MCF 10A (cell line): ENCODE measurements at places on chromosomes 11 and 22. TPM values are rescaled to one million over a fixed set of nuclear protein-coding genes. Genes with fewer than 3 reads are reported as not detected.

GRCh38 chr11:28464252-28464867 lies 356.2 kb downstream of the METTL15 start:
- peaks cover 13% of the 10 kb centered on the region for H3K4me1 ChIP-seq
- no peaks in the 10 kb centered on the region for H3K36me3 ChIP-seq
- no peak overlapping the region for H3K4me3 ChIP-seq
- no peaks in the 10 kb centered on the region for H3K27me3 ChIP-seq
- DNase-seq: no peak
- no peak overlapping the region for H3K27ac ChIP-seq

The GPHA2 gene
- total RNA-seq: not detected in 2 replicates

The AP2A2 gene
- 70.5 and 70.6 TPM in 2 replicates for total RNA-seq

GRCh38 chr11:32893093-32893342 lies 407 bp downstream of the QSER1 start:
- no peaks in the 10 kb centered on the region for H3K27me3 ChIP-seq
- H3K4me1 ChIP-seq: peaks cover 22% of the 10 kb centered on the region
- H3K36me3 ChIP-seq: peaks cover 19% of the 10 kb centered on the region
- H3K27ac ChIP-seq: peak overlapping the region; percentile 89

DNA sequence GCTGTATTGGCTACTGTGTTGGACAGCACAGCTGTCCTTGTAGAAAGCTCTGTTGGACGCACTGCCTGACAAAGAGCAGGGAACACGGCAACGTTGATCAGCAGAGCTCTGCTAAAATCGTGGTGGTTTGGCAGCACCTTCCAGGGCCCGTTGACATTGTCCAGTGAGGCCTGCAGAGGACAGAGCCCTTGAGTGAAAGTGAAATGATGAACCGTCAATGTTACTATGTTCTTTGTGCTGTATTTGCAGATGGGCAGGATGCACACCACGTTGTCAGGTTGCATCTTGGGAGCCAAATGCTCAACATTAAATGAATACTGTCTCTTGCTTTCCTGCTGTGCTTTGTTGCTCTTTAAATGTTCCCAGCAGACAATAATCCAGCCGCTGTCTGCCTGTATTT lies 69.7 kb downstream of the NELL1 start:
- no peaks in the 10 kb centered on the region for H3K27me3 ChIP-seq
- no peak overlapping the region for H3K4me3 ChIP-seq
- no peaks in the 10 kb centered on the region for H3K4me1 ChIP-seq
- no peak for DNase-seq
- no peak overlapping the region for H3K27ac ChIP-seq
- H3K36me3 ChIP-seq: no peaks in the 10 kb centered on the region

DNA sequence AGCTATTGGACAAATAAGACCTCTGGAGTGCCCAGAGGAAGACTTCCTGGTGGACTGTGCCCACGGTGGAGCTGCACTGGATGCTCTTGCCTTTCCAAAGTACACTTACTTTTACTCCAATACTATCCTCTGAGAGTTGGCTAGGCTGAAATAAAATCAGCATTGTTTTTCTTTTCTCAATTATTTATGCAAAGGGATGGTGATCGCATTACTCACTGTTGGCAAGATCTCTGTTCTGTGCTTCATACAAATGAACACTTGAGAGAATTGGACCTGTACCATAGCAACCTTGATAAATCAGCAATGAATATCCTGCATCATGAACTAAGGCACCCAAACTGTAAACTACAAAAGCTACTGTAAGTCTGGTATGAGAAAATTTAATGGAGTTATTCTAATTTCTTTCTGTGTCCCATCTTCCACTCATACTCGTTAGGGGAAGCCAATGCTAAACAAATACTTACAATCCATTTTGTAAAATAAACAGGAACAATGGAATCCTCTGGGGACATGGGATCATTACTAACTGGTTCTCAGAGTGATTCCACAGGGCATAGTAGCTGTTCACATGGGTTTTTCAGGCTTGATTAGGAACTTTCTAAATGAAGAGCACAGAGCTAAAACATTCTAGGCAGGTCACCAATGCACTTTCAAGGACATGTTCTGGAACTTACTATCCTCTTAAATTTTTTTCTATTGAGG lies 26.3 kb downstream of the NLRP14 start:
- no peak overlapping the region for H3K27ac ChIP-seq
- H3K27me3 ChIP-seq: no peaks in the 10 kb centered on the region
- H3K36me3 ChIP-seq: no peaks in the 10 kb centered on the region
- peak; percentile 3 for DNase-seq
- no peaks in the 10 kb centered on the region for H3K4me1 ChIP-seq

GRCh38 chr11:83249445-83249844 lies 36.7 kb downstream of the CCDC90B start:
- H3K4me1 ChIP-seq: no peaks in the 10 kb centered on the region
- DNase-seq: no peak
- H3K36me3 ChIP-seq: no peaks in the 10 kb centered on the region

GRCh38 chr11:8784954-8785353 lies 102.4 kb downstream of the RPL27A start:
- no peak for DNase-seq
- H3K27me3 ChIP-seq: no peaks in the 10 kb centered on the region
- H3K36me3 ChIP-seq: no peaks in the 10 kb centered on the region
- H3K4me3 ChIP-seq: no peak overlapping the region
- no peak overlapping the region for H3K27ac ChIP-seq

GRCh38 chr11:8997451-8997850 lies 6.3 kb downstream of the NRIP3 start:
- peaks cover 7% of the 10 kb centered on the region for H3K4me1 ChIP-seq
- no peak overlapping the region for H3K4me3 ChIP-seq
- H3K27ac ChIP-seq: no peak overlapping the region
- H3K36me3 ChIP-seq: no peaks in the 10 kb centered on the region
- DNase-seq: no peak

The TRIM3 gene
- total RNA-seq: 7.3 and 7.4 TPM in 2 replicates

DNA sequence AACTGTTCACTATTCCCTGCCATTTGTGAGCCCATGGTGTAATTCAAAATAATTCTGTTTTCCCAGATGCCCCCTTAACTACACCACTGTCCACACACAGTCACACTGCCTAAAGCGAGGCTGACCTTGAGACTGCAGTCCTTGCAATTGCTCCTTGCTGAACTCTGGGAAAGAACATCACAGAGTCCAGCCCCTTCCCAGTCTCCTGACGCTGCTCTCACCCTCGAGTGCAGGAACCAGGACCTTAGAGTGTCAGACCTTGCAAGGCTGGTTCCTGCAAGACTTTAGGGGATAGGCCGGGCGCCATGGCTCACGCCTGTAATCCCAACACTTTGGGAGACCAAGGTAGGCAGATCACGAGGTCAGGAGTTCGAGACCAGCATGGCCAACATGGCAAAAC lies 33.6 kb downstream of the AHNAK start:
- H3K4me1 ChIP-seq: peaks cover 8% of the 10 kb centered on the region
- peak overlapping the region; percentile 29 for H3K27ac ChIP-seq
- H3K36me3 ChIP-seq: peaks cover 37% of the 10 kb centered on the region
- H3K27me3 ChIP-seq: no peaks in the 10 kb centered on the region
- no peak overlapping the region for H3K4me3 ChIP-seq

The JHY gene
- total RNA-seq: 3.0 and 5.2 TPM in 2 replicates

- peaks cover 6% of the 10 kb centered on the region for H3K36me3 ChIP-seq
- no peaks in the 10 kb centered on the region for H3K27me3 ChIP-seq
- DNase-seq: peak; percentile 65
Measured at GRCh38 chr11:46352063-46352841, 5.0 kb downstream of the DGKZ start.

- peaks cover 16% of the 10 kb centered on the region for H3K36me3 ChIP-seq
- H3K27me3 ChIP-seq: no peaks in the 10 kb centered on the region
Measured at GRCh38 chr11:67274768-67275605, 8.7 kb downstream of the GRK2 start.

GRCh38 chr22:22103078-22103875 lies 120.7 kb upstream of the TOP3B start:
- H3K27me3 ChIP-seq: no peaks in the 10 kb centered on the region
- no peaks in the 10 kb centered on the region for H3K36me3 ChIP-seq
- H3K4me3 ChIP-seq: no peak overlapping the region
- H3K27ac ChIP-seq: no peak overlapping the region
- no peaks in the 10 kb centered on the region for H3K4me1 ChIP-seq
- peak; percentile 20 for DNase-seq

The MFRP gene
- total RNA-seq: not detected in 2 replicates

The DBX1 gene
- total RNA-seq: not detected in 2 replicates

DNA sequence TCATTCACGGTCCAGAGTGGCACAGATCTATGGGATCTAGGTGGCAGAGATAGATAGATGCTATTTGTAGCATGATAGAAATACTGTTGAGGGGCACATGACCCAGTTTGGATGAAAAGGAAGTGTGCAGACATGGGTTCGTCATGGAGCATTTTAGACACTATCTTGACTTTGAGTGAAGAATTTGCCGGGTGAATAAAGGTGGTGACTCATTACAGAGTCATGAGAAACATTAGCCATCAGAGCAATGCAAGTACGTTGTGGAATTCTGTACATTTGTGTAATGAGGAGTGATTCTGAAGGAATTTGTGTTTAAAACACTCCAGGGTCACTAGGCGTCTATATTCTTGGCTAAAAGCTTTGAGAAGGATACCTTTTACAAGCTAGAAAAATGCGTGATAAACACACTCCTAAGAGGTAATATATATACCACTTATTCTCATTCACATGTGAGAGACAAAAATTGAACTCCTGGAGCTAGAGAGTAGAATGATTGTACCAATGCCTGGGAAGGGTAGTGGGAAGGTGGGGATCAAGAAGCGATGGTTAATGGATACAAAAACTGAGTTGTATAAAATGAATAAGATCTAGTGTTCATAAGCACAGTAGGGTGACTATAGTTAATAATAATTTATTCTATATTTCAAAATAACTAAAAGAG lies 593.7 kb upstream of the LUZP2 start:
- H3K36me3 ChIP-seq: no peaks in the 10 kb centered on the region
- H3K4me1 ChIP-seq: peaks cover 22% of the 10 kb centered on the region
- peak; percentile 65 for DNase-seq
- no peaks in the 10 kb centered on the region for H3K27me3 ChIP-seq
- H3K27ac ChIP-seq: peak overlapping the region; percentile 59
- H3K4me3 ChIP-seq: peak overlapping the region; percentile 20

DNA sequence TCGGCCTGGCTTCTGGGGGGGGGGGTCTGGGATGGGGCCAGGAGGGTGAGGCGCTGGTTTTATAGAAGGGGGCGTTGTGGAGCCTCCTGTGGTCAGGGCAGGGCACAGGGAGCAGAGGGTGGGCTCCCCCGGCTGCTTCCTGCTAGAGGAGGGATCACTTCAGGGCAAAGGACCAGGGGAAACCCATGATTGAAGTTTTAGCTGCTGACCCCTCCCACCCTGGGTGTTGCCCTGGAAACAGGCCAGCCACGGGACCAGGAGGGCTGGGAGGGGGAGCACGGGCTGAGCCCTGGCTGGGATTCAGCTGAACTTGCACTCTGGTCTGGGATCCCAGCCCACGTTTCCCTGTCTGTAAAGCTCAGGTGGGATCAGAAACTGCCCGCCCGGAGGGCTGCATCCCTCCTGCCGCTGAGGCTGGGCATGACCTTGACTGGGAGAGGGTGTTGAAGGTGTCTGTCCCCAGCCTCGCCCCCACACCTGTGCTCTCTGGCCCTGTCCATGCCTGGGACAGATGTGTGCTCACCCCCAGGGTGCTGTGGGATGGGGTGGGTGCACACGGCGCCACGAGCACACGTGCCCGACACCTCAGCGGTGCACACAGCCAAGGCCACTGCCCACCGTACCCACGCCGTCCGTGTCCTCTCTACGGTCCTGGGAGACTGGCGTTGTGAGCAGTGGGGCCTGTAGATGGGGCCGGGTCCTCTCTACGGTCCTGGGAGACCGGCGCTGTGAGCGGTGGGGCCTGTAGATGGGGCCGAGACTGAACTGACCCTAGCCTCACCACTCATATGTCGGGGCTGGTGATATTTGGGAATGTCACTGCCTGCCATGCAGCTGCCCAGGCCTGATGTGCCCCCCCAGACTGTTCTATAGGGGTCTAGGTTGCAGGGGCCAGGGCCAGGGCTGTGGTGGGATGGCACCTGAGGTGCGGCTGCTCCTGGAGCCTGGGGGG lies 2.3 kb downstream of the TSPAN4 start:
- no peaks in the 10 kb centered on the region for H3K27me3 ChIP-seq
- DNase-seq: peak; percentile 93
- peak overlapping the region; percentile 90 for H3K27ac ChIP-seq
- peaks cover 24% of the 10 kb centered on the region for H3K4me1 ChIP-seq

GRCh38 chr11:129458756-129459535 lies 83.3 kb downstream of the BARX2 start:
- H3K4me1 ChIP-seq: no peaks in the 10 kb centered on the region
- H3K4me3 ChIP-seq: no peak overlapping the region
- H3K36me3 ChIP-seq: no peaks in the 10 kb centered on the region
- no peak for DNase-seq

The BRD1 gene
- 40.7 and 48.1 TPM in 2 replicates for total RNA-seq

The OOSP4A gene
- not detected in 2 replicates for total RNA-seq

DNA sequence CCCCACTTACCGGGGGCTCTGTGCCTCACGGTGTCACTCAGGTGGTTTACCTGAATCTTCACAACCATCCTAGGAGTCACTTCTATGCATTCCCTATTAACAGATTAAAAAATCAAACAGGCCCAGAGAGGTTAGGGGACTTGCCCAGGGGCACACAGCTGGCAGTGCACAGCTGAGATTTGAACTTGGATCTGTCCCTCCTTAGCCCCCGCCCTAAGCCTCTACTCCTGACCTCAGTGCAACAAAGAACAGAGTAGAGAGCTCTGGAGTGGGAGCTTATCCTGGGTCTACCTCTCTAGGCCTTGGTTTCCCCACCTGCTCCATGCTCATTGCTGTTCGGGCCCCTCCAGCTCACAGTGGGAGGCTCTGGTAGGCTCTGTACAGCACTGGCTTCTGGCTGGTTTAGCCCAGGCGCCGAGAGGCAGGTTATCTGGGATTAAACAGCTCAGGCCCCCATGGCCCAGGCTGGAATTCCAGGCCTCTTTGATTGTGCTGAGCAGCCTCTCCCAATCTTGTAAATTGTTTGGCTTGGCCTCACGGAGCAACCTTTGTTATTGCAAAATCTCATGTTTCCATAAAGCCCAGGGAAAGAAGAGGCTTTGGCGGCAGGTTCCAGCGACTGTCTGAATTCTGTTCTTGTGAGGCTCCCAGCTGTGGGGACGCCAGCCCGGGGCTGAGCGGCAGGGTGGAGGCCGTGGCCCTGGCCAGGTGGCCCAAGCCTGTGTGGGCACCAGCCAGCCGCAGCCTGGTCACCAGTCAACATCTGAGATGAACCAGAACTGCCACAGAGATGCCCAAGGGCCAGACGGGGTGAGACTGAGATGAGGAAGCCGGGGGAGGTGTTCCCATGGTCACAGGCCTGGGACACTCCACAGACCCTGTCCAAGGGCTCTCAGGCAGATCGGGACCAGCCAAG lies 28.9 kb upstream of the SHISAL1 start:
- peaks cover 12% of the 10 kb centered on the region for H3K27me3 ChIP-seq
- no peak overlapping the region for H3K27ac ChIP-seq
- DNase-seq: peak; percentile 69

The TRIM51 gene
- total RNA-seq: not detected in 2 replicates

- no peaks in the 10 kb centered on the region for H3K36me3 ChIP-seq
- no peak for DNase-seq
- H3K27ac ChIP-seq: no peak overlapping the region
- peaks cover 6% of the 10 kb centered on the region for H3K4me1 ChIP-seq
- no peaks in the 10 kb centered on the region for H3K27me3 ChIP-seq
Measured at GRCh38 chr22:29093501-29094300, 20.9 kb downstream of the KREMEN1 start.

The MS4A4A gene
- total RNA-seq: not detected in 2 replicates
